CD8-positive, alpha-beta memory T cell (primary cell): ENCODE measurements at places on chromosomes 12 and 14.

GRCh38 chr14:58571769-58572472 lies 65.8 kb upstream of the DACT1 start:
- DNase-seq, result no peak

DNA sequence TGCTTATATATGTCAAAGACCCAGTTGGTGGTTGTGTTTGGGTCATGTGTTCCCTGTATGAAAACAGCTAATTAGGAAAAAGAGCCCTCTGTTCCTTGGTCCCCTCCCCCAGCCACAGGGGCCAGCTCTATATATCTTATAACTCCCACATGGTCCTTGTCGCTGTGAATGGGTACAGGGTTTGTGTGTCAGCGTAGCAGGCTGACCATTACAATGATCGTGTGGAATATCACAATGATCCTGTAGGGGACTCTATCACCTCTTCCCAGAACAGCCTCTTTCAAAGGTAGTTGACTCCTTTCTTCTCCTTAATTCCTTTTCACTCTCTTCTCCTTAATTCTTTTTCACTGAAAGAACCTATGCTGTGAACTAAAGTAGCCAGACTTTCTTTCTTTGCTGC lies 51.6 kb upstream of the RIC8B start:
- no peak for DNase-seq

DNA sequence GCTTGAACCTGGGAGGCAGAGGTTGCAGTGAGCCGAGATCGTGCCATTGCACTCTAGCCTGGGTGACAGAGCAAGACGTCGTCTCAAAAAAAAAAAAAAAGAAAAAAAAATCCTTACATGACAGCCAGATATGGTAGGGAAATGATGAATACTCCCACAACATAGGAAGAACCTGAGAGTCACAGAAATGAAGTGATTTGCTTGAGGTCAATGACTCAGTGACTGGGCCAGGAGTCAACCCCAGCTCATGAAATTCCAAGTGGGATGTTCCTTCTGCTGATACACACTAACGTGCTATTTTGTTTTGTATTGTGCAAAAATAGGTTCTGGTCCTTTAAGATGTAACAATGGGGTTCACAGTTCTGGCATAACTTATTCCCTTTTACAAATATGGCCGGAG lies 9.0 kb downstream of the RHOF start:
- DNase-seq, result no peak

DNA sequence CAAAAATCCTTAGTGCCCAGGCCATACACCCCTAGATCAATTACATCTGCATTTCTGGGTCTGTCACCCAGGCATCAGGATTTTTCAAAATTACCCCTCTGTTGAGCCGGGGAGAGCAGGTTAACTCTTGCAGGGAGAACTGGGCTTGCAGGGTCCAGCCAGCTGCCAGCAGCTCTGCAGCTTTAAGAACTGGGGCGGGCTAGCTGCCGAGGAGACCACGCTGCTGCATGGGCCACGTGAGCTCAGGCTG lies at the start of gene DGLUCY:
DGLUCY (plus strand) TSS at position 245 of the 250 bp plus-strand sequence. CDS start 46,222 bp downstream, outside the sequence.
- DNase-seq, result no peak

GRCh38 chr12:111006621-111007020 lies 86.2 kb upstream of the MYL2 start:
- DNase-seq, result no peak

DNA sequence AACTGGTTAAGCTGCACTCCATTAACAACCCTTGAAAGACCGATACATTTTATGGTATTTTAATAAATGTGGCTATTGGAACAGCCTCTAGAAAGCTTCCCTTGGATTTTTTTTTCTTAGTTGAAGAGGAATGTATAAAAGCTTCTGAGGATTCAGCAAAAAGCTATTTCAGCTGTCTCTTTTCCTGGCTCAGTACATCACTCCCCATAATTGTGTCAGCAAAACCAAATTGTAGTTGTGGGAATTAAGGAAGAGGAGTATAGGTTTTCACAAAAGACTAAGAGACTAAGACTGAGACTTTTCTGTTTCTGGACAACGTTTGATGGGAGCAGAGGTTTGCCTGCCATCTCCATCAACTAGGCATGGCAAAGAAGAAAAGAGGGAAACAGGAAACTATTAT lies 106.5 kb downstream of the C12orf50 start:
- no peak for DNase-seq

GRCh38 chr12:104275689-104276088 lies 27.9 kb upstream of the EID3 start:
- no peak for DNase-seq

DNA sequence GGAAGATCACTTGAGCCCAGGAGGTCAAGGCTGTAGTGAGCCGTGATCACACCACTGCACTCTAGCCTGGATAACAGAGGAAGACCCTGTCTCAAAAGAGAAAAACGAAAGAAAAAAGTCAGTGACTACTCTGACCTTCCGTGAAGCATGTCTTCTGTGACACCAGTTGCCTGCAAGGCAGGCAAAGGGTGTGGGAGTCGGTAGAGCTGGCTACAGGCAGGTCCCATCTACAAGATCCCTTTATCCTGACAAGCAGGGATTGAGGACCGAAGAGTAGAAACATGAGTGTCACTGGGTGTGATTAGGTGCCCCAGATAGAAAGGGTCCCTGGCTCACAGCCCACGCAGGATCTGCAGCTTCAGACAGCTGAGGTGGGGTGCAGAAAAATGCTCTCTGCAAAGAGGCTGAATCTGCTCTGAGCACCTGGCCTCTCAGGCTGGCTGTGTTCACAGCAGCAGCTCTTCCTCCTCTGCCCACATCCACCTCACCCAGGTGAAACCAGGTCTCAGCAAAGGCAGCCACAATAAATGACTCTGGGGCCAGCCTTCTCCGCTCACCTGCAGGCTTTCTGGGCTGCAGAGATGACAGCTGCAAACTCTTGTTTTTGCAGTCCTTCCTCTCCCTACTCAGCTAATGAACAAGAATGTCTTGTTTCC lies 28.6 kb upstream of the HSP90B1 start:
- peak; percentile 79 for DNase-seq

- DNase-seq, result no peak
Measured at GRCh38 chr12:109893261-109893995, 6.6 kb upstream of the TCHP start.

DNA sequence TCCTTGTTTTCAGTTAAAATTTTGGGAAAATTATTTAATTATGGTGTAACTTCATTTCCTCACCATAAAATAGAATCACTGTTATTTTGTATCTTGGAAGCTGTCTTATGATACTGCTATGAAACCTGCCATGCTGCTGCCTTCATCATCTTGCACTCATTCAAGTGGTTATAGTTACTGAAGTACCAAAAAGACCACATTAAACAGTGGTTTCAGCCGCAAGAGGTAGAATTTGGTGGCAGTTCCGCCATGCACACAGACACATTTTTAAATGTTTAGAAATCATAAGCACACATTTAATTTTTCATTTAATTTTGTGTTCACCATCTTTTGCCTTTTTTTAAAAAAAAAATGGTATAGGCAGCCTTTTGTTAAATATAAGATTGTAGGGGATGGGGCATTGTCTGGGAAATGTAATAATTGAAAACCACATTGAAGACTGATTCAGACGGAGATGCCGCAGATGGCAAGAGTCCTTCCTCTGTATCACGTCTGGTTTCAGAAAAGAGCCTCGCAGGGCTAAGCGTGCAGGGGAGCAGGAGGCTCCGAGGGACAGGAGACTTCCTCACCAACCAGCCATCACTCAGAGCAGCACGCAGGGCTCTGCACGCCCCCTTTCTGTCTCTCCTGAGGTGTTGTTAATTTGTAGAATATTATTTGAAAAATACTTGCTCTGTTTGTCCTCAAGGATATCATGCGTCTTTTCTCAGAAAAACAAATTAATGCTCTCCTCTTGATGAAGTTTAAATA lies 115.2 kb upstream of the PELI2 start:
- peak; percentile 55 for DNase-seq

- DNase-seq, result no peak
Measured at GRCh38 chr12:115354007-115354890, 670.3 kb upstream of the TBX3 start.

DNA sequence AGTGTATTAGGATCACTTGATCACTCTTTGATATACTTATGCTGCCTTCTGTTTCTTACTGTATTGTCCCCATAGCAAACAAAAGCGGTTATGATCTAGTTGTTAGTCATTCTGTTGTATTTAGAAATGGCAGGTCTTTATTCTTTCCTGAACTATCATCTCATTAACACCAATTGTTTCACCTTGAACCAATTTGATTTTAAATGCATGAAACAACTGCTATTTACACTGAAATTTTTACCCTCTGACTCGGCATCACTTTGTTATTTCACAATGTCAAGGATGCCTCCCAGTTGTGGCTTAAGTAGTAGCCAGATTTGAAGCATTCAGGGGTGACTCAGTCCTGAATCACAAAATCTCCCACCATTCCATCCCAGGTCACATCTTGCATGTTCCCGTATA lies 303.5 kb downstream of the EGLN3 start:
- DNase-seq, result no peak

- no peak for DNase-seq
Measured at GRCh38 chr12:19533567-19533966, 94.3 kb downstream of the AEBP2 start.

DNA sequence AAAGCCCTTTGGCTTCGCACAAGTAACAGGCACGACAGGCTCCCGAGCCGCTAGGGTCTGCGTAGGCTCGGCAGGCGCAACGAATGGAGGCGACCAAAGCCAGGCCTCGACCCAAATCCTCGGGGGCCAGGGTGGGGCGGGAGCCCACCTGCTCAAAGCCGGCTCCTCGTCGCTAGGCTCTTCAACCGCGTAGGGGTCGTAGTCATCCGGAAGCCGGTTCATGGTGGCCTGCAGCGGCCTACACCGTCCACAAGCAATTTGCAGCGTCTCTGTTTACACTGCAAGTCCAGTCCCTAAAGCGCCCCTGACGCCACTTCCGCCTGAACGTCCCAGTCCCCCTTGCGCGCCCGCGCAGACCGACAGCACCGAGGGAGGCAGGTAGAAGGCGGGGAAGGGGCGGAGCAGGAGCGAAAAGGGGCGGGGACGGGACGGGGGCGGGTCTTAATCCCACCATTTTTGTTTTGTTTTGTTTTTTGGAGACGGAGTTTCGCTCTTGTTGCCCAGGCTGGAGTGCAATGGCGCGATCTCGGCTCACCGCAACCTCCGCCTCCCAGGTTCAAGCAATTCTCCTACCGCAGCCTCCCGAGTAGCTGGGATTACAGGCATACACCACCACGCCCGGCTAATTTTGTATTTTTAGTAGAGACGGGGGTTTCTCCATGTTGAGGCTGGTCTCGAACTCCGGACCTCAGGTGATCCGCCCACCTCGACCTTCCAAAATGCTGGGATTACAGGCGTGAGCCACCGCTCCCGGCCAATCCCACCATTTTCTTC lies at the start of gene EAPP:
EAPP (minus strand) TSS at position 295 of the 774 bp plus-strand sequence; CDS start at position 222, 73 bp downstream.
- peak; percentile 98 for DNase-seq

DNA sequence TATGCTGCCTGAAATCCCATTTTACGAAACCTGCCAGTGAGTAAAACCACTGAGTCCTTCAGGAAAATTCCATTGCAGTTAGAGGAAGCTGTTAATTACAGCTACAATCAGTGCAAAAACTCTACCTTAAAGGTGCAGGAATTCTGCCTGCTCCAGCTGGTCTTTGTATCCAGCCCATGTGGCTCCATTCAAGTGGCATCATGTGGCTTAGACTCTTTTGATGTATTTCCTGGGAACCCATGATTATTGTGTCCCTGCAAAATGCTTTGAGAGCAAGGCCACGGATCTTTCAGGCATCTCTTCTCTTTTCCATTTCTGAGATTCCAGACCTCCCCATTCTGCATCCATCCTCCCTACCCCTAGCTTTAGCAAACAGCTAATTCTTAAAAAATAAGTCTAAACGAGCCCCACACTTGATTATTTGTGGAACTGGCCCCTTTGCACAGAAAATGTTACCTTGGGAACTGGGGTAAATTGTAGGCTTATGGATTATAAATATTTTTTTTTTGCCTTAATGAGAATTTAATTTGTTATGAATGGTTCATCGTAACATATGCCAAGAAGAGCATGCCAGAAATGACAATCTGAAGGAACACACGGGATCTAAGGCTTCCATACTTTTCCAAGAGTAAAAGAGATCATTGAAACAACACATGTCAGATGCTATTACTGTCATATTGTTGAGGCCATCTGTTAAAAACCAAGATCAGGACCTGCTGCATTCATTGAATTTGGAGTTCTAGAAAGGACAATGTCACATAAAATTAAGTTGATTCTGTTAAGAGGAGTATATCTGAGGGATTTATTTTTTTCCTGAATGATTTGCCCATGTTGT lies 144.6 kb downstream of the TPH2 start:
- DNase-seq, result no peak

GRCh38 chr12:47366157-47366556 lies 286.4 kb upstream of the AMIGO2 start:
- DNase-seq, result no peak

DNA sequence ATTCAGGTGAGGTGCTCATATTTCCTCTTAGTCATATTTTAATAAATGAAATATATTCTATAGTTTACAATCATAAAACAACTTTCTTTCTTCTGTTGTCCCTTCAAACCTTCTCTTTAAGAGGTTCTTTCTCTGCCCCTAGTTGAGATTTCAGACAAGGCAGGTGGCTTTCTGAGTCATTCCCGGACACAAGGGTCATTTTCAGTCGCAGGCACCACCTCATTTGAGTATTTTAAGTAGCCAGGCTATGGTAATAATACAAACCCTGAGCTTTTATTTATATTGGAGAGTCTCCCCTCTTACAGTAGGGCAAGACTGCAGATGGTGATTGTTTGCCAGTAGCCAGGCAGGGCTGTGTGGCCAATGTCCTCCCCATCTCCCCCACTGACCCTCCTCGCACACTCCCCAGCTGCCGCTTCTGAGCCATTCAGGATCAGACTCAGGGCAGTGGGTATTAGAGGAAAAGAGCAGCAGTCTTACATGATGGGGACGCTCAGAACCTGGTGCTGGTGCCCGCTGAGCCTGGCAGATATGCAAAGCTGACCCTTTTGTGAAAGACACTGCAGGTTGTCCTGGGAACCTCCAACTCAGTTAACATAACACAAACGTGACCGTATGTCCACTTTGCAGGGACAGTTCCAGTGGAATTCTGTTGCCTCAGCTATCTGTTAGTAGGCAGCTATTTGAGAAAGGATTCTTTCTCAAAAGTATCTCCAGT lies 101.1 kb upstream of the BCL2L14 start:
- no peak for DNase-seq

GRCh38 chr14:90355540-90356518 lies 24.1 kb upstream of the NRDE2 start:
- no peak for DNase-seq

GRCh38 chr12:127964717-127965116 lies 302.3 kb upstream of the TMEM132C start:
- no peak for DNase-seq

DNA sequence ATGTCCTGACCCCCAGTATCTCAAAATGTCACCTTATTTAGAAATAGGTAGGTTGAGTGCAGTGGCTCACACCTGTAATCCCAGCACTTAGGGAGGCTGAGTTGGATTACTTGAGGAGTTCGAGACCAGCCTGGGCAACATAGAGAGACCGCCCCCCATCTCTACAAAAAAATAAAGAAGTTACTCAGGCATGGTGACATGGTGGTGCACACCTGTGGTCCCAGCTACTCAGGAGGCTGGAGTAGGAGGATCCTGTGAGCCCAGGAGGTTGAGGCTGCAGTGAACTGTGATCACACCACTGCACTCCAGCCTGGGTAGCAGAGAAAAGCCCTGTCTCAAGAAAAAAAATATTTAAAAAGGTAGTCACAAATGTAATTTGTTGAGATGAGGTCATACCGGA lies 27.9 kb upstream of the RBM19 start:
- no peak for DNase-seq
